ENCODE measurements at places on chromosomes 12 and 14. TPM values are rescaled to one million over a fixed set of nuclear protein-coding genes. Genes with fewer than 3 reads are reported as not detected.

DNA sequence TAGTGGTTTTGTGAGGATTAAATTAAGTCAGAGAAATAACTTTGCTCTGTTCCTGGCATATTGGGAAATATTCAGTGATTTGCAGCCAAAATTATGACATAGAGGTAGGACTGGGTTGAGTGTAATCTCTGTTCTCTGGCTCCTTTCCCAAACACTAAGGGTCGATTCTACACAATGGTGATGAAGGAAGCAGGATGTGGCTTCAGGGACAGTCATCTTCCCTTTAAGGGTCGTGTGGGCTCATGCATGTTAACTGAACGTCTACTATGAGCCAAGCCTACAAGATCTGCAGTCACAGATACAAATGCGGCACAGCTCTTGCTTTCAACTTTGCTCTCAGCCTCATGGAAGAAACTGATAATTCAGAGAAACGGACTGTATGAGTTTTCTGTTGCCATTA, 381.6 kb downstream of the VRK1 start:
- peak; percentile 43 for DNase-seq

GRCh38 chr14:86897704-86898513, 1095.1 kb downstream of the GALC start:
- no peak for DNase-seq

- peak; percentile 87 for DNase-seq
Observed at GRCh38 chr12:121038861-121039668, at the start of gene OASL. TSS of gene OASL (minus strand) at chr12:121039246. CDS start at chr12:121038971, 275 bp downstream.

DNA sequence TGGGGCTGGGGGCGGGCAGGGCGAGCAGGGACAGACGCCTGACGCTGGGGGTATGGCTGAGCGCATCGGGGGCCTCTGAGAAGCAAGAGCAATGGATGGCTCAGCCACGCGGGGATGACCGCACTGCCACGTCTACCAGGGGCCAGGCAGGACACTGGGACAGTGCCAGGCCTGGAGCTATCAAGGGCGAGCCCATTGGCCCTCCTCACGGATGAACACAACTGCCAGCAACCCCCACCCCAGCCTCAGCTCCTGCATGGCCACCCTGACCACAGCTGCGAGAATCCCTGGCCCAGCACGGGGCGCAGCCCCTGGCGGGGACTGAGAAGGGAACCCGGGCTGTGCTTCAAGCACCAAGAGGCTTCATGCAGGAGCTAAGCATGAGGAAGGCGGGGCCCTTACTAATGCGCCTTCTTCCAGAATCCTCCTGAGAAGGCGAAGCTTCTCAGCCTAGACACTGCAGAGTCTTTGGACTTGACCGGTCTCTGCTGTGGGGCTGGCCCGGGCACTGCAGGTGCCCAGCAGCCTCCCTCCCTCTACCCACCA, 9.5 kb downstream of the ARL6IP4 start:
- DNase-seq, result no peak

- no peak for DNase-seq
Observed at GRCh38 chr14:105646175-105646574, 119.8 kb downstream of the TMEM121 start.

GRCh38 chr14:71135496-71135895, 228.2 kb downstream of the PCNX1 start:
- no peak for DNase-seq

DNA sequence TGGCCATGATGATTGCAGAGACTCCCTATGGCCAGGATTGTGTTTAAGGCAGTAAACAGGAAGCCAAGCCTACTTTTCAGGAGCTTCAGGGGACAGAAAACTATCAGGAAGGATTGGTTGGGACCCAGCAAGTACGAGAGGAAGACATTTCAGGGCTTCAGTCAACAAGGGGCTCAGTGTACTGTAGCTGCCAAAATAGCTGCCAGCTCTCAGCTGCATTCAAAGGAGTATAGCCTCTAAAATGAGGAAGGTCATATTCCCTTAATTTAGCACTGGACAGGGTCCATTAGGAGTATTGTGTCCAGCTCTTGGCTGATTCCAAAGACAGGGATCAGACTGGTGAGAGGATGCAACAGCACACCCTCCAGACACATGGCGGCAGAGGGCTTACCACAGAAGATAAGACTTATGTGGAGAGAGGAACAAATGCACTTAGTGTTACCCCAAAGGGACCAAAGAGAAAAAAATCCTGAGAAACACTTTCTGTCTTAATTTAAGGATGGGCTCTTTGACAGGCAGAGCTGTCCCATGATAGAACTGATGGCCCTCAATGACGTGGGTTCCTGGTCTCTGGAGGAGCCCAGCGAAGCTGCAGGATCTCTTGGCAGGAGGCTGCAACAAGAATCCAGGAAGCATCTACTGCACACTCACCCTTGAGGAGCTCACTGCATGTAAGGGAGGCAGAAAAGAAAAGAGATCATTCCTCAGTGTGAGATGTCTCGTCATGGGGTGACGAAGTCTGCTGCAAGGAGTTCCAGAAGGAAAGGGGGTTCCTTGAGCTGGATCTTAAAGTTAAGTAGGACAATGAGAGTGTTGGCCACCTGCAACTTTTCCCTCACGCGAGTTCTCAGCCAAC, 14.8 kb downstream of the BDKRB1 start:
- DNase-seq, result no peak

GRCh38 chr14:105250986-105251385, 2.7 kb downstream of the BTBD6 start:
- DNase-seq, result no peak

DNA sequence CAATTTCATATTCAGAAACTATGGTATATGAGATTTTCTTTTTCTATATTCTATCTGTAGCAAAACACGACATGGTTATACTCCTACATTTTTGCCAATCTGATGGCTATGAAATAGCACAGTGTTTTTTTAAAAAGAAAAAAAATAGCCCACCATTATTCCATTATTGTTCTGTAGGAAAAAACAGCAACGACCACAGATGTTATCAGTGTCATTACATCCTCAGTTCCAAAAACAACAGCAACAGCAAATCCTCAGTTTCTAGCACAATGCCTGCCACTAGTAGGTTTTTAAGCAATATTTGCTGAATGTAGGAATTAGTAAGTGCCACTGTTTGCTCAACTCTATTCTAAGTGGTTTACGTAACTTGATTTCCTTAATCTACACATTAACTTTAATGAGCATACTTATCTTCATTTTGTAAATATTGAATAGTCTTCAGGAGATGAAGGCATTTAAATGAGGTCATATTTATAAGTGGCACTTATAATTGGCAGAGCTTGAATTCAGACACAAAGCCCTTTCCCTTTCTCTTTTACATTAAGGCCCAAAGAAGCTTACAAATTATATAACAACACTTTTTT, 8.3 kb downstream of the RNASE6 start:
- no peak for DNase-seq

GRCh38 chr14:57295239-57295638, 26.5 kb downstream of the AP5M1 start:
- no peak for DNase-seq

GRCh38 chr12:121776190-121777098, 17.0 kb downstream of the RHOF start:
- DNase-seq, result peak; percentile 92

DNA sequence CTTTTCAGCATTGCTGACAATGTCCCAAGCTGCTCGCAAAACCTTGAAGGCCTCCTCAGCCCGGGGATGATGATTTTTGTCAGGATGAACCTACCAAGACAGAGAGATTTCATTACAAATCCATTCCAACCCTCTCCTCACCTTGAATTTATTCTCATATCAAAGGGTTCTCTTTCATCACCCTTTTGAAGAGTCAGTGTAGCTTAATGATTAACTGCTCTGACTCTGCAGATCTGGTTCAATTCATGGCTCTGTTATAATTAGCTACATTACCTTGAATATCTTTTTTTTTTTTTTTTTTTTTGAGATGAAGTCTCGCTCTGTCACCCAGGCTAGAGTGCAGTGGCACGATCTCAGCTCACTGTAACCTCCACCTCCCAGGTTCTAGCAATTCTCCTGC, 5.6 kb downstream of the ORMDL2 start:
- no peak for DNase-seq

DNA sequence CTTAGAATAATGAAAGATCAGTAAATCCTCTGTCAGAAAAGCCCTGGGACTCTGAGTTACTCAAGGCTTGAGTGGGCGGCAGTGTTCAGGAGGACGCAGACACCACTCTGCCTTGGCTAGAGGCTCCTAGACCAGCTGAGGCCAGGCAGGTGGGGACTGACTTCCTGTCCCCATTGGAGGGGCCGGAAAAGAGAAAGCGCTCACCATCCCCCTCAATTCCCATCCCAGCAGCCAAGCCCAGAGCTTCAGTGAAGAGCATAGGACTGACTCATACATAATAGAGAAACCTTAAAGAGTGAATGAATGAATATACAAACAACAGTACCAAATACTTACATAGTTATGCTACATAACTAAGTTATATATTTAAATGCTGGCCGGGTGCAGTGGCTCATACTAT, 62.0 kb downstream of the PLEKHG7 start:
- no peak for DNase-seq

DNA sequence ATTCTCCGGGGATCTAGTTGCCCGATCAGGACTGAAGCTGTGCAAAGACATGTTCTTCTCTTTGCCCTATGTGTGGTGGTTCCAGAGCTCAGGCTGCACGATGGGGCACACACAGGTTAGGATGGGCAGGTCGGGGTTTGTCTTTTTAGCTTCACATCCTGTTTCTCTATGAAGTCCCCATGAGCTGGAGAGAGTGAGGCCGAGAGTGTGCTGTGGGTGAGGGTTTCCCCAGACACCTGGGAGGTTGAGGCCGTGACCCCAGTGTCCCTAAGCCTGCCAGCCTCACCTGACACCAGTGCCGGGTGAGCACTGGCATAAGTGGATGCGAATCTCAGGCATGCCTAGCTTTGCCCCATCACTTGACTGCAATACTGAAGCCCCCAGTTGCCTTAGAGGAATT, 32.9 kb upstream of the IGF1 start:
- no peak for DNase-seq

- no peak for DNase-seq
Observed at GRCh38 chr14:70188659-70189455, at the start of gene SLC8A3. TSS of gene SLC8A3 (minus strand) at chr14:70188951. CDS start at chr14:70168422, 20,529 bp downstream.

DNA sequence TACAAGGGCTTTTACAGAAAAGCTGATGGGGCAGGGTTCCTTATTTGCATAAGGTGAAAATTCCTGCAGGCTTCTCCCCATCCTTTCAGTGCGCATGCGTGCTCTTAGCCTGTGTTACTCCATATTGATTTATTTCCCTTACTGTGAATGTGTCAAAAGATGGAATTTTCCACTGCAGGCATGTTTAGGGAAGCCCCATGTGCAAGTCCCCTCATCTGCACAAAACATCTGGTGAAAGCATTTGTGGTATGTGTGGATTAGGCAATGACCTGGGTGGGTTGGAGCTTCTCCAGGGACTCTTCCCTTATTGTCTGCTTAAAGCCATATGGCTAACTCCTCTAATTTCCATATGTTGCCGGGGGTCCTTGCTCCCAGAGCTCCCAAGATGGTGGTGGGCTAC, 912.7 kb upstream of the LRFN5 start:
- no peak for DNase-seq

GRCh38 chr14:38143659-38144505, 63.8 kb upstream of the SSTR1 start:
- DNase-seq, result no peak

DNA sequence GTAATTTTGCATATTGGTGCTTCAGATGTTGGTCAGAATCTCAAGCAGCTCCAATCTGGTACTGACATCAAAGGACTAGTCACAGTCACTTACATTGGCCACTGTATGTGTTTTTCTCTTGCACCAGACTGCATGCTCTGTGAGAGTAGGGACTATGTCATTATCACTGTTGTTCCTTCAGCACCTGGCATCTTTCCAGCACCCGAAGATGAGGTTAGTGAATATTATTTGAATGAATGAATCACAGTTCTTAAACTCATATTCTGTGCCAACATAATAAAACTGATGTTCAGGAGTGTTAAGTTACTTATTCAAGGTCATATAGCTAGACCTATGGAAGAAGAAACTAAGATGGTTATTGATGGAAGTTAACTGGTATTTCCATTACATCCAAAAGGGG, 204.5 kb upstream of the TBX3 start:
- no peak for DNase-seq

GRCh38 chr12:2486796-2487195, 308.0 kb upstream of the FKBP4 start:
- no peak for DNase-seq

DNA sequence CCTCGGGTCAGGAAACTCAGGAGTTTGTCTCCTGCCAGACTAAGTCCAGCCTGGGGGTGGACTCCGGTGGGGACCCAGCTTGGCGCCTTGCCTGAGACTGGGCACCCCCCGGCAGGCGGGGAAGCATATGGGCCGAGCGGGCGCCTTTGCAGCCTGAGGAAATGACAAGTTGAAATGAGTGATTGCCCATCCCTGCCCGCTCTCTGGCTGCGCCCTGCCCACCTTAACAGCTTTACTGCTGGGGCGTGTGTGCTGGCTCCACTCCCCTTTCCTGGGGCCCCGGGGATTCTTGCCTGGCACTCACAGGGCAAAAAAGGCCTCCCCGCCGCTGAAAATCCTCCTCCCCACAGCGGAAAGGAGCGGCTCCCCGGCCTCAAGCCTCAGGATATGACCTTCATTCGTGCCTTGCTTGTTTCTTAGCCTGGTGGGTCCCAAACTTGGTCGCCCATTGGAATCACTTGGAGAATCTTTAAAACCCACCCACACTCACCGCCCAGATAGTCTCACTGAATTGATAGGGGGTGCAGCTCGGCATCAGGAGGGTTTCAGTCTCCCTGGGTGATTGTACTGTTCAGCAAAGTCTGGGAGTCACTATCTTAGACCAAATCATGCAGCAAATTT, 1.5 kb downstream of the RFLNA start:
- no peak for DNase-seq

GRCh38 chr14:105529569-105530284, 3.3 kb downstream of the TMEM121 start:
- peak; percentile 74 for DNase-seq

DNA sequence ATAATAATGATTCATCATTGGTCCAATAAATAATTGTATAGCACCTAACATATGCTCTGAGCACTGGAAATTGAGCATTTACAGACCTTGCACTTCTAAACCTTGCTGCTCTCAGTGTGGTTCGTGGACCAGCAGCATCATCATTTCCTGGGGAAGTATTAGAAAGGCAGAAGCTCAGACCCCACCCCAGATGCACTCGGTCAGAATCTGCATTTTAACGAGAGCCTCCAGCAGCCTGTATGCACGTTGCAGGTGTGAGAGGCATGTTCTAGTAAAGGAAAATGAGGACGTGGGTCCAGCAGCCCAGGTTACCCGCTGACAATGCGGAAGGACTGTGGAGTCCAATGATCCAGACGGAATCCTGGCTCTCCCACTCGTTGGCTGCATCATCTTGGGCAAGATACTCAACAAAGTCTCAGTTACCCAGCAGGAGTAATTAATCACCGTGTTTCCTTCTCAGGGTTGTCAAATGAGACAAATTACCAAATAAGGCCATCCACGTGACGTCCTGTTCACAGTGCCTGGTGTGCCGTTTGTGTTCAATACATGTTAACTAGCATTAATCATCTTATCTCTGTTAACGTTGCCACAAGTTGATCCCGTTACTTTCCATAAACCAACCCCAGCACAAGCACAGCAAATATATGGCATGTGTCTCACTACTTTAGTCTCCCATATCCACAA, 49.2 kb upstream of the CCND2 start:
- DNase-seq, result no peak

GRCh38 chr14:49306152-49306751, 279.9 kb downstream of the RPS29 start:
- DNase-seq, result no peak

GRCh38 chr12:45773747-45774146, 44.2 kb downstream of the ARID2 start:
- no peak for DNase-seq

The SAMD15 gene
- 0.12 TPM for total RNA-seq

The IAPP gene
- not detected for total RNA-seq

The DIO2 gene
- total RNA-seq, result not detected

The DACT1 gene
- total RNA-seq, result not detected

The PZP gene
- total RNA-seq, result not detected
